Effector CD8-positive, alpha-beta T cell (primary cell): ENCODE measurements at places on chromosomes 16 and 17.
A peak's percentile ranks its signal among the peaks of the same experiment; 100 is the strongest.

- DNase-seq: no peak
Measured at GRCh38 chr17:40060887-40061608, 1.7 kb upstream of the THRA start.

DNA sequence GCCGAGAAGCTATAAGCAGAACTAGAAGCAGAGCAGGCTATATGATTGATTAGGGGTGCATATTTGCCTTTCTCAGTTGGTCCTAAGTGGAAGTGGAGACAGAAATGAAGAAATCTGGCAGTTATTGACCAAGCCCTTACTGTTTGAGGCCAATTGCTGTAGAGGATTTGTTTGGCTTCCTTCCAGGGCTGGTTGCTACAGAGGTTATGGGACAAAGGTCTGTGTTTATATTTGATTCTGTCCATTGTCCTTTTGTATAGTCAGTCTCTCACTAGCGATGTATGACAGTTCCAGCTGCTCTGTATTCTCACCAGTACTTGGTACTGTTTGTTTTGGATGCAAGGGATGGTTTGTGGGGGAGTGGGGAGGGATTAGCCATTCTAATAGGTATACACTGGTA is 7.3 kb upstream of the ALOX15 start:
- no peak for DNase-seq

GRCh38 chr17:68740555-68741447 is 139.6 kb upstream of the FAM20A start:
- DNase-seq: no peak

- no peak for DNase-seq
Measured at GRCh38 chr17:1228781-1229348, 41.4 kb upstream of the BHLHA9 start.

GRCh38 chr17:54373970-54374369 is 526.7 kb upstream of the TOM1L1 start:
- no peak for DNase-seq

- DNase-seq: no peak
Measured at GRCh38 chr16:78894886-78895285, 705.7 kb downstream of the MAF start.

- no peak for DNase-seq
Measured at GRCh38 chr17:73991260-73991659, 212.2 kb upstream of the RPL38 start.

DNA sequence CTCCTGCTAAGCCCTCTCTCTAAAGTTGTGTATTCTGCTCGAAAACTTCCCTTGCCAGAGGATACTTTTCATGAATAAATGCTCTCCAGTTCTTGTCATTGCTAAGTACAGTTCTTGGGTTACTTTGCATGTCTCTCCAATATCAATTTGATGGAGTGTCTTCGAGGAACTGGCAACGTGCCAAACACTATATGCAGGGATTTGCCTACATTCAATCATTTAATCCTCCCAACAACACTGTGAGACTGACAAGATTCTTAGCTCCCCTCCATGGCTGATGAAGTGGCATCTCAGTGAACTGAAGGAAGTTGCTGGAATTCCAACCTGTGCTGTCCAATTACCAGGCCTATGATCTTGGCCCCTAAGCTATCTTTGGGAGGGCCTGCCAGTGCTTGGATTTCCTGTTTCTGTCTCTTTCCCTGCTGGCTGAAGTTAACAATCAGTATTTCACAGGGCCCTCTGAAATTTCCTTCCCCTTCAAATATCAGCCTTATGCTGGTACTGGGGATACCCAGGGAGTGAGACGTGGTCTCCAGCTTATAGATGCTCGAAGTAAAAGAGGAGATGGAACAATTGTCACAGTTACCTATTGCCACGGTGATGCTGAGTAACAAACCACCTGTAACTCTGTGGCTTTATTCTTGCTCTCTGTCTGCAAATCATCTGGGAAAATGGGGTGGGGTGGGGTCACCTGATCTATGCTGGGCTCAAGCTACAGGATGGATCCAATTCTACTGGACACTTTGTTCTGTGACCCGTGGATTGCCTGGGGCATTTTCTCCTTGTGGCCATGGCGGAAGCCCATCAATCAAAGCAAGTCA is 19.4 kb upstream of the CRISPLD2 start:
- no peak for DNase-seq

DNA sequence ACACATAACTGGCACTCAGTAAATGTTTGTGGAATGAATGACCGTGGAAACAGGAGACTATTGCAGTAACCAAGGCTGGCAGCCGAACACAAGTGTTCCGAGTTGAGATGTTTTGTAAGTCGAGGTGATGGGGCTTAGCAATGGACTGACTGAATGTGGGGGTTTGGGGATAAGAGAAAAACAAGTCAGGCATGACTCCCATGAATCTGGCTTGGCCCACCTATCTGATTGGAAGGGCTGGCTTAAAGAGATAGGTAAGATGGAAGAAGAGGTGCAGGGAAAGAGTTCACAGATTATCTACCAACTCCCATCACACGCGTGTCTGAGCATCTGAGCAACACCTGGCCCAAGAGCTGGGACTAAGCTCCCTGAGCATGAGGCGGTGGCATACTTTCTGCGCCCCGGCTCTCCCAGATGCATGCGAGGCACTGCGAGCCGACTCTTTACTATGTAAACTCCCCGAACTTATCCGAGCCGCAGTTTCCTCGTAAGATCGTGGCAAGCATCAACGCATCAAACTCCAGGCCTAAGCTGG is 539 bp downstream of the IFT20 start:
- no peak for DNase-seq

DNA sequence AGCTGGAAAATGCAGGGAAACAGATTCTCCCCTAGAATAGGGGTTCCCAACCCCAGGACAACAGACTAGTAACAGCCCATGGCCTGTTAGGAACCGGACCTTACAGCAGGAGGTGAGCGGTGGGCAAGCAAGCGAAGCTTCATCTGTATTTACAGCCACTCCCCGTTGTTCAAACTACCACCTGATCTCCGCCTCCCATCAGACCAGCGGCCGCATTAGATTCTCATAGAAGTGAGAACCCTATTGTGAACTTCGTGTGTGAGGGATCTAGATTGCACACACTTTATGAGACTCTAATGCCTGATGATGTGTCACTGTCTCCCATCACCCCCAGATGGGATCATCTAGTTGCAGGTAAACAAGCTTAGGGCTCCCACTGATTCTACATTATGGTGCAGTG is 3.5 kb downstream of the CD300LB start:
- DNase-seq: no peak

DNA sequence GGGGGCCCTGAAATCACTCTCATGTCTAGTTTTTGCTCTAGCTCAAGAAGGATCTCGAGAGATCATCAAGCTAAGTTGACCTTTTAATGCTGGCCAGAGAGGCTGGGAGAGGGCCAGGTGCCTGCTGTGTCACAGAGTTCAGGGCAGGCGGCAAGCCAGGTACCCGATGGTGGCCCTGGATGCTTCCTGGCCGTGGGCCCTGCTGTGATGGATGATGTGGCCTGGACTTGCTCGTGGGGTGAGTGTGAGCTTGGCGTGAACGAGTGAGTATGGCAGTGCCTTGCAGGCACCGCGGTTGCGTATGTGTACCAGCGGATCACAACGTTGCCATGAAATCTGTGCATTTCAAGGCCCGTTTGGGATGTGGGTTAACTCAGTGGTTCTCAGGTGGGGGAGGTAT is 7.4 kb downstream of the IRF8 start:
- DNase-seq: no peak

DNA sequence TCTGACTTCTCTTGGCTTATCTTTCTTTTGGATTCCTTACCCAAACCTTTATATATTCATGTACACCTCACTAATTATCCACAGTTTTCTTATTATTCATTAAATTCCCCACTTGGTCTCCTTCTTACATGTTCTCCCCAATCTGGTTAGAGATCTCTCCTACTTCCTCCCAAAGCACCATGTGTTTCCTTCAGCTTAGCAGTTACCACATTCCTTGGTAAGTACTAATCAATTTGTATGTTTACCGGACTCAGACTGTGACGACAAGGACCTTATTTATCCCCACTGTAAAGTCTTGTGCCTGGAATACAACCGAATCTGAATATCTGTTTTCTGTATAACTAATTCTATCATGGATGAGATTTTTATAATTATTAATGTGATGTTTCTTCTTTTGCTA is 389.5 kb downstream of the KCNJ2 start:
- no peak for DNase-seq

- peak; percentile 16 for DNase-seq
Measured at GRCh38 chr17:75633486-75634375, 497 bp downstream of the SMIM5 start.

DNA sequence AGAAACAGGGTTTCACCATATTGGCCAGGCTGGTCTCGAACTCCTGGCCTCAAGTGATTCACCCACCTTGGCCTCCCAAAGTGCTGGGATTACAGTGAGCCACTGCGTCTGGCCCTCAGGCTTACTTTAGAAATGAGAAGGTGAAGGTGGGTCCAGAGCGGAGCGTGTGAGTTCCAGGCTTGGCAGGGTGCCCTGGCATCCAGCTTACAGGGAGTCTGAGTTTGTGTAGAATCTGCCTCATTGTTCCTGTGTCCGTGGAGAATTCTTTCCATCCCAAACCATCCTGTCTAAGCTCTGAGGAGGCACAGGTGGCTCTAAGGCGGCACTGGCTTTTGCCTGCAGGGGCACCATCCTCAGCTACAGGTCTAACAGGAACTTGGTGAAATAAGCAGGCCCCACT is 50.6 kb downstream of the RAB11FIP3 start:
- DNase-seq: no peak

DNA sequence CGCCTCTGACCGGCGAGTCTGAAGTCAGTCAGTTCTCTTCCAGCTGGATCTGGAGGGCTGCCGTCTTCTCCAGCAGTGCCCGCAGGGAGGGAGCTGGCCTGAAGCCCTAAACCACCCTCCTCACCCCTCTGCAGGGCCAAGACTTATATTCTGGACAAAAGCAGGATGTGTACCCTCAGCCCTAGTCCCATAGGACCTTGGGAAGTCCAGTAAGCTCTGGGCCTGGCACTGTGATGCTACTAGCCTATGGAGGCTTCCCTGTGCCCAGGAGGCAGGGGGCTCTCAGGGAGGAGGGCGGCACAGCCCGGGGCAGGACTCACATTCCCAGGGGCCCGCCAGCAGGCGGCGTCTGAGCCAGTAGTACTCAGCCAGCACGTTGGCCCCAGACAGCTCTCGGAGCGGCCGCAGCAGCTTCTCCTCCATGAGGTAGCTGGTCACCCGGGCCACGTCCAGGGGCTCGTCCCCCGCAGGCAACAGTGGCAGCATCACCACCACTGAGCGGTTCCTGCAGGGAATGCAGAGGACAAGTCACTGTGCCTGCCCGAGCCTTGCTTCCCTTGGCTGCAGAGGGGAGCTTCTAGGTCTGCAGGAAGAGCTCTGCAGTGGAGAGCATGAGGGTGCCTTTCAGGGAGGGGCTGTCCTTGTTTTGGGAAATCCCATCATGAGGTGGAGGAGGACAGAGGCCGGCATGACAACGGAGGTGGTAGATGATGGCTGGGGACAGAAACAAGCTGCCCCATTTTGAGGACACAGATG is 41.7 kb downstream of the RMI2 start:
- DNase-seq: no peak

GRCh38 chr16:27169511-27170071 is 33.7 kb upstream of the KDM8 start:
- DNase-seq: peak; percentile 46

DNA sequence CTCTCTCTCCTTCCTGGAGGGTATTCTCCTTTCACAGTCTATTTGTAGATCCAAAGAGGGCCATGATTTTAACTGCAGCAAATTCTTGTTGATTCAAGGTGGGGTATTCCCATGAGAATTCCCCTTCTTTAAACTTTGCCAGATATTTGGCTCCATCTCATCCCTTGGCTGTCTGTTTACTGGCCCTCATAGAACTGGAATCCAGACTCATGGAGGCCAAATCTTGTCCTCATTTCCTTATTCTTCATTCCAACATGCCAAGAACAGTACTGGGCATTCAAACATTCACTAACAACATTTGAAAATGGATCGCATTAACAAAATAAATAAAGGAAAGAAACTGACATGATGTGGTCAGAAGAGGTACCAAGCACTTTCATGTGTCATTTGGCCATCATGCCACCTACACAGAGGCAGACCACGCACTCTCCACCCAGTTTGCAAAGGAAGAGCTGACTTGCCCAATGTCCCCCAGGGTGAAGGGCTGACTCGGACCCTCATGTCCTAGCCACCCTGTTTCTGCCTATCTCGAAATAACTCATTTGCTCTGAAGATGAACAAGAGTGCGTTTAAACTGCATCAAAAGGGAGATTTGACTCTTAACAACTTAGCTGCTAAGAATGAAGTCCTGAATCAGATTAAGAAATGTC is 23.1 kb upstream of the SLC35B1 start:
- DNase-seq: no peak

GRCh38 chr17:6512552-6512951 is 43.8 kb downstream of the PITPNM3 start:
- no peak for DNase-seq

GRCh38 chr17:78279360-78279990 is 48.0 kb downstream of the TMEM235 start:
- DNase-seq: no peak

DNA sequence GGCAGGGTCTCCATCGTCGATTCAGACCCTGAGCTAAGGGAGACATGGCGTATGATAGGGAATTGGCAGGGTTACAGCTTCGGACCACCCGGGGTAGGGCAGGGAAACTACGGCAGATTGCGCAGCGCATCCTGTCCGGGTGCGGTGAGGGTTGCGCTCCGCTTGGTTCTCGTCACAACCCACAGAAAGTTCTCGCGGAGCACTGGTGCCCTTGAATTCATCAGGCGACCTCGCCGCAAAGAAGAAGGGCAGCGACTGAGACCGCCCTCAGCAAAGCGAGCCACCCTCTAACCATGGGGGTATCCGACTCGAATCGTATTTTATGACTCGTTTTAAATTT is 1.2 kb downstream of the HS3ST3B1 start:
- peak; percentile 38 for DNase-seq

DNA sequence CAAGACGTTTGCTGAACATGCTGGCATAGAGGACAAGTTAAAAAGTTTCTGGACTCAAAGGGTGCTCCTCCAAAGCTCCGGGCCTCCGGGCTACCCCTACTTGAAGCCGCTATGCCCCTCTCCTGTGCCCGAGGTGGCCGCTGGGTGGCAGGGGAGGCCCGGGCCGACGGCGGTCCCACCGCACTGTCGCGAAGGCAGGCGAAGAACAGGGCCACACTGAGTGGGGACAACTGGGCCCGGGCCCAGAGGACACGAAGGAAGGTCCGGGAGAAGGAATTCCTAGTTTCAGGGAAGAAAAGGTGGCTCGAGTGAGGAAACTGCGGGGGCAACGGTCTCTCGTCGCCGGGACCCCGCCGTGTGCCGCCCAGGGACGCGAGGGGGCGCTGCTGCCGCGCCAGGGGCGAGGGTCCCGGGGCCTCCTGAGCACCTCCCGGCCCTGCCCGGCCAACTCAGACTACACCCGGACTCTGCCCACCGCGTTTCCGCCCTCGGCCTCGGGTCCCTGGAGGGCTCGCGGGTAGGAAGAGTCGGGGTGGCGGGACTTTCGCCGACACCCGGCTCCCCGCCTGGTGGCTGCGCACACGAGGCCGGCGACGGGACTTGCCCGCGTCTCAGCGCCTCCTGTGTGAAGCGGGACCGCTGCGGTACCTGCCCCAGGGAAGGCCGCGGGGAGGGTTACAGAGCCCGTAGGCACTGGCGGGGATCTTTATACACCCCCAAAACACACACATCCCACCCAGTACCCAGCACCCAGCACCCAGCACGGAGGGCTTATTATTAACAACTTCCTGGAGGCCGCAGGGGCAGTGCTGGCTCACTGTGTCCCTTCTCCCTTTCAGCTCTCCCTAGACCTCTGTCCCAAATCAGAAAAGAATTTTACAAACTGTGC is 772 bp upstream of the CHCT1 start:
- peak; percentile 56 for DNase-seq
